Glutamatergic neuron (in vitro differentiated cells): ENCODE measurements at places on chromosomes 12 and 14. TPM values are rescaled to one million over a fixed set of nuclear protein-coding genes. Genes with fewer than 3 reads are reported as not detected.

BDKRB1 gene
- not detected for total RNA-seq

CLBA1 gene
- total RNA-seq, result 5.9 TPM

NOS1 gene
- total RNA-seq, result 0.96 TPM

PPP1R1A gene
- 47.6 TPM for total RNA-seq

LALBA gene
- total RNA-seq, result not detected

PMCH gene
- not detected for total RNA-seq

SSPN gene
- 0.91 TPM for total RNA-seq

OAS2 gene
- total RNA-seq, result not detected

MGP gene
- total RNA-seq, result not detected

DAO gene
- total RNA-seq, result not detected

CD27 gene
- total RNA-seq, result not detected

NXPH4 gene
- 10.5 TPM for total RNA-seq

OASL gene
- total RNA-seq, result not detected

FAM186B gene
- total RNA-seq, result not detected

SOCS2 gene
- 36.6 TPM for total RNA-seq

IFNG-AS1 gene
- not detected for total RNA-seq

RNASE2 gene
- not detected for total RNA-seq

CLEC12A gene
- not detected for total RNA-seq

FRMD6 gene
- total RNA-seq, result 16.9 TPM

SIRT4 gene
- 3.8 TPM for total RNA-seq

FGD4 gene
- 105 TPM for total RNA-seq

BIN2 gene
- not detected for total RNA-seq

MYO1H gene
- total RNA-seq, result 0.27 TPM

C14orf132 gene
- total RNA-seq, result 552 TPM

ZDHHC22 gene
- 77.3 TPM for total RNA-seq

MYBPC1 gene
- total RNA-seq, result not detected

POTEG gene
- not detected for total RNA-seq

NTF3 gene
- total RNA-seq, result 5.0 TPM

EIF2S3B gene
- total RNA-seq, result 4.1 TPM

CLEC2D gene
- 7.2 TPM for total RNA-seq

CD163L1 gene
- total RNA-seq, result 36.8 TPM

HOTAIR gene
- total RNA-seq, result not detected

ACVRL1 gene
- 0.39 TPM for total RNA-seq

RHEBL1 gene
- total RNA-seq, result 2.3 TPM
